Activated CD4-positive, alpha-beta memory T cell treated with anti-CD3 and anti-CD28 coated beads for 36 hours (primary cell): ENCODE measurements at places on chromosomes 3 and 15. TPM values are rescaled to one million over a fixed set of nuclear protein-coding genes. Genes with fewer than 3 reads are reported as not detected.

- no peak overlapping the region for H3K4me3 ChIP-seq
- no peak overlapping the region for H3K27ac ChIP-seq
- H3K36me3 ChIP-seq: peaks cover 16% of the 10 kb centered on the region
- DNase-seq: no peak
Observed at GRCh38 chr3:52763466-52763865, 7.3 kb downstream of the NEK4 start.

GRCh38 chr15:66097151-66098021 lies 156.2 kb downstream of the MEGF11 start:
- no peak overlapping the region for H3K4me3 ChIP-seq
- no peak overlapping the region for H3K27ac ChIP-seq
- H3K27me3 ChIP-seq: peaks cover 2% of the 10 kb centered on the region
- peaks cover 7% of the 10 kb centered on the region for H3K4me1 ChIP-seq
- no peak for DNase-seq
- no peaks in the 10 kb centered on the region for H3K36me3 ChIP-seq

- peaks cover 3% of the 10 kb centered on the region for H3K27me3 ChIP-seq
- no peaks in the 10 kb centered on the region for H3K36me3 ChIP-seq
Observed at GRCh38 chr3:40574050-40574449, 49.3 kb downstream of the ZNF621 start.

DNA sequence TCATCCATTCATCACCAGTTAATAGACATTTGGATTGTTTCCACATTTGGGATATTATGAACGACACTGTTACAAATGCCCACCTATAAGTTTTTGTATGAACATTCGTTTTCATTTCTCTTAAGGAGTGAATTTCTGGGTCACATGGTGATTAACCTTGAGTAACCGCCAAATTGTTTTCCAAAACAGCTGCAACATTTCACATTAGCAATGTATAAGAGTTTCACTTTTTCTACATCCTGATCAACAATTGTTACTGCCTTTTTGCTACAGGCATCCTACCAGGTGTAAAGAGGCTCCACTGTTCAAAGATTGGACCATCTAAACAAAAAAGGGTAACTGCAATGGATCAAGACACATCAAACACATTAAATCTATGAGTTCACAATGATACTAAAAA lies 52.0 kb downstream of the CPEB1 start:
- no peaks in the 10 kb centered on the region for H3K4me1 ChIP-seq
- DNase-seq: no peak
- H3K27ac ChIP-seq: no peak overlapping the region
- peaks cover 16% of the 10 kb centered on the region for H3K27me3 ChIP-seq

- no peaks in the 10 kb centered on the region for H3K36me3 ChIP-seq
- no peak overlapping the region for H3K4me3 ChIP-seq
- no peak overlapping the region for H3K27ac ChIP-seq
- peaks cover 6% of the 10 kb centered on the region for H3K27me3 ChIP-seq
Observed at GRCh38 chr3:46019707-46020106, 7.6 kb downstream of the XCR1 start.

DNA sequence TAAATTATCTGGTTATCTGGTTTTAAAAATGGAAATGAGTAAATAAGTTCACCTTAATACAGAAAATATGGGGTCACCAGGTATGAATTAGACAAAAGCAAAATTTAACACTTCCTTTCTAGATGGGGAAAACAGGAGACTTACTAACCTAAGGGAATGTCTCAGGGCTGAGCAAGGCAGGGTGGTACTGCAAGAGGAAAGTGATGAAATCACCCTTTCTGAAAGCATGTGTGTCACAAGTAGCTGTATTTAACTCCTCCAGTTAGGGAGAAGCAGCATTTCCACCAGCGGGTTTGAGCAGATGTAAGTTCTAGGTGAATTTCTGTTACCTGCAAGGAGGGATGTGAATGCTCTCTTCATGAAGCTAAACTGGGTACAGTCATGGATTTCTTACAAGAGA lies 629.1 kb downstream of the MECOM start:
- H3K27me3 ChIP-seq: no peaks in the 10 kb centered on the region
- no peak for DNase-seq
- no peak overlapping the region for H3K4me3 ChIP-seq
- H3K27ac ChIP-seq: no peak overlapping the region
- no peaks in the 10 kb centered on the region for H3K4me1 ChIP-seq

GRCh38 chr15:52728899-52729298 lies 49.7 kb upstream of the ATOSA start:
- peaks cover 36% of the 10 kb centered on the region for H3K4me1 ChIP-seq
- DNase-seq: no peak
- H3K4me3 ChIP-seq: no peak overlapping the region
- H3K27me3 ChIP-seq: no peaks in the 10 kb centered on the region
- H3K36me3 ChIP-seq: no peaks in the 10 kb centered on the region

- H3K27me3 ChIP-seq: no peaks in the 10 kb centered on the region
- H3K36me3 ChIP-seq: peaks cover 6% of the 10 kb centered on the region
- H3K4me1 ChIP-seq: peaks cover 97% of the 10 kb centered on the region
- no peak overlapping the region for H3K4me3 ChIP-seq
Observed at GRCh38 chr3:18648159-18648558, 223.0 kb upstream of the SATB1 start.

DNA sequence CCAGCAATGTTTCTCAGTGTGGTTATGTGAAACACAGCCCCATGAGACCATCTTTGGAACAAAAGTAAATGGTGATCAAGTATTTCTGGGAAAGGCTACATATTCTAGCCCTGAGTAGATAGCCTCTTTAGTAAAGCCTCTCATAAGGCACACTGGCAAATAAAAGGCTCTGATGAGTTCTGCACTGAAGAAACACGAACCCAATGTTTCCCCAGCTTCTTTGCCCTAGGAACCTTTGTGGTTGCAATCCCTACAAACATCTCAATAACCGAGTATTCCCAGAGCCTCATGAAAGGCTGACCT lies 41.8 kb downstream of the RAB6B start:
- no peak for DNase-seq
- peaks cover 11% of the 10 kb centered on the region for H3K4me1 ChIP-seq
- no peak overlapping the region for H3K4me3 ChIP-seq
- no peaks in the 10 kb centered on the region for H3K27me3 ChIP-seq
- H3K27ac ChIP-seq: no peak overlapping the region

DNA sequence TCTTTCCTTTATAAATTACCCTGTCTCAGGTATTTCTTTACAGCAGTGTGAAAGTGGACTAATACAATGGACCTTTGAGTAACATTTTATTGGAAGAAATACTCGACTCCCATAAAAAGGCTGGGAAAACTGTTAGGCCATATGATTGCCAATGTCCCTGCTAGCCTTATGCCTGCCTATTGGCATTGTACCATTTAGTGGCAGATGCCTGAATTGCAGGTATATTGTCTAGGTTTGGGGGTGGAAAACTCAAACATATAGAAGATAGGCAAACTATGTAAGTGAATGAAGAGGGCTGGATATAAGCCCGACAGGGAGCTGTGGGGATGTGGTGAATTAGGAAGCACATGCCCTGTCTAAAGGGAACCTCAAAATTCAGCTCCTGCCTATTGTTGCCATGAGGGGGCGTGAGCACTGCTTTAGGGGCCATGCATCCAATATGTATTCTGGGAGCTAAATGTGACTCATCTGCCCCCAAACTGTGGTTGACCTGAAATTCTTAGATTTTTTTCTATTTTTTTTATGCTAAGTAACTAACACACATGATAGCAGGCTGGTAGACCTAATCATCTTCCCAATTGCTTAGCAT lies 65.2 kb upstream of the TRA2B start:
- DNase-seq: peak; percentile 20
- H3K27me3 ChIP-seq: peaks cover 22% of the 10 kb centered on the region
- no peak overlapping the region for H3K27ac ChIP-seq
- H3K4me3 ChIP-seq: no peak overlapping the region

NCKIPSD gene
- total RNA-seq: 38.5 TPM
